ENCODE measurements at places on chromosomes 5 and 9. TPM values are rescaled to one million over a fixed set of nuclear protein-coding genes. Genes with fewer than 3 reads are reported as not detected.

DNA sequence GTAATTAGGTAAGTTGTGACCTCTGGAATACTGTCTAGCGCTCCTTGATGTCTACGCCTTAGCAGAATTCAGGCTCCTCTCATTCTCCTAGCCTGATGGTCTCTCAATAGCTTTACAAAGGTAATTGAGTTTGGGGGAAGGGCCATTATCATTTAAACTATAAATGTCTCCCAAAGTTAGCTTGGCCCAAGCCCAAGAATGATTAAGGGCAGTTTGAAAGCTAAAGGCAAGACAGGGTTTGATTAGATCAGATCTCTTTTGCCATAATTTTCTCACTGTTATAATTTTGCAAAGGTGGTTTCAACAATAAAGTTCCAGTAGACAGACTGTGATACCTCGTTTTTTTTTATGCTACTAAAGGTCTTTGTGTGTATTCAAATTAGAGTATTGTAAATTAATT lies 3.7 kb upstream of the SLC30A5 start:
- DNase-seq: no peak

GRCh38 chr9:120913647-120914264 lies 12.8 kb downstream of the TRAF1 start:
- no peak for DNase-seq

- no peak for DNase-seq
These were observed 117.5 kb downstream of the SLC1A3 start for GRCh38 chr5:36723912-36724311.

DNA sequence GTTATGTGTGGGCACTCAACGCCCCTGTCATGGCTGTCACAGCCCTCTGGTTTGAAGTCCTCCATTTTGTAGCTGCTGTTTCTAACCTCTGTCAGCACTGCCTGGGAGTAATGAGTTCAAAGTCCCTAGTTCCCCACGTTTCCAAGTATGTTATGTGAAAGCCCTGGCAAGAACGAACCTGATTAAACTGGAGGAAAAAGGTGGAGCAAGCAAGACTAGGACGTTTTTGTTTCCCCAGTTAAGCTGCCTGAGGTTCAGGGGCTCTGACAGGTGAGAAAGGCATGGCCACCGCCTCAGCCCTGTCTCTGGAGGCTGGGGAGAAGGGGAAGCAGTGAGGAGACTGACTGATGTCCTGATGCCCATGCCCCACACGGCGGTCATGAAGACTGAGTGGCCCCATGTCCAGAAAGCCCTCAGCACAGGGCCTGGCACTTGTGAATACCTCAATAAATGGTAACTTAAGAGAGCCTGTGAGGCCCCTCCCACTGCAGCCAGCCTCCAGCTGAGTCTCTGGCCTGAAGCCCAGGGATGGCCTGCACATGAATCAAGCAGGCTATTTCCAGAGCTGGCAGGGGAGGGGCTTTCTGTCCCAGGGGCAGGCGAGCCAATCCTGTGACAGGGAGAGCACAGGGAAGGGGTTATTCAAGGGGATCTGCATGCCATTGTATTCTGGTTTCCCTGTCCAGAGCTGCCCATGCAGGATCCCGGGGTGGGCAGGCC lies 61.8 kb downstream of the PFDN1 start:
- DNase-seq: peak; percentile 92

DNA sequence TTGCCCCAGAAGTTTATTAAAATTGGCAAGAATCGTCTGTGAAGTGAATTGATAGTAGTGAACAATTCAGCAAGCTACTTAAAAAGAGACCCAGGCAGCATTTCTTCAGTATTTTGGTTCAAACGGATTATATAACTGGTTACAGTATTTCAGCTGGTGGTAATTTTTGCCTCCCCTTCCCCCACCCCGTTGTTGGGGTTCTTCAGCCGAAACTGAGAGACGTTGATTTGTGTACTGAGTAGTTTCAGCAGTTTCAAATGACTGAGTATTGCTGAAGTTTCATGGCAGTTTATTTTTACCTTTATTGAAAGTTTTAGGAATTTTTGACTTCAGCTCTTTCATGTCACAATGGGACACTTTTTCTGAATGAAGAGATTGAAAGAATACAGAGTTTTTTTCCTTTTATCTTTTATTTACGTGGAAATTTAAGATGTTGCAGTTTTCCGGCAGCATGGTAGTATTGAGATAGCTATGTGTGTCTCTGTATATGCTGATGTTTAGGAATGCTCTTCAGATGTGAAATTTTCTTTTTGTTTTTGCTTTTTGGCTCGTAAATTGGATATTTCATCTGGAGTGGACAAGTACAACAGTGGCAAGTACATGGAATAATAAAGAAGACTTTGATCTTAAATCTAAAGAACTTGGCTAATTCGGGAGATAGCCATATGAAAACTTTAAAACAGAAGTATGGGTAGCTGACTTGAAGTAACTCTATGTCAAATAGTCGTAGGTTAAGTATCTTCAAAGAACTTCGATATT lies 1.9 kb downstream of the GPBP1 start:
- DNase-seq: peak; percentile 46

- DNase-seq: no peak
These were observed 31.9 kb upstream of the ATP6V1G1 start for GRCh38 chr9:114555696-114556095.

DNA sequence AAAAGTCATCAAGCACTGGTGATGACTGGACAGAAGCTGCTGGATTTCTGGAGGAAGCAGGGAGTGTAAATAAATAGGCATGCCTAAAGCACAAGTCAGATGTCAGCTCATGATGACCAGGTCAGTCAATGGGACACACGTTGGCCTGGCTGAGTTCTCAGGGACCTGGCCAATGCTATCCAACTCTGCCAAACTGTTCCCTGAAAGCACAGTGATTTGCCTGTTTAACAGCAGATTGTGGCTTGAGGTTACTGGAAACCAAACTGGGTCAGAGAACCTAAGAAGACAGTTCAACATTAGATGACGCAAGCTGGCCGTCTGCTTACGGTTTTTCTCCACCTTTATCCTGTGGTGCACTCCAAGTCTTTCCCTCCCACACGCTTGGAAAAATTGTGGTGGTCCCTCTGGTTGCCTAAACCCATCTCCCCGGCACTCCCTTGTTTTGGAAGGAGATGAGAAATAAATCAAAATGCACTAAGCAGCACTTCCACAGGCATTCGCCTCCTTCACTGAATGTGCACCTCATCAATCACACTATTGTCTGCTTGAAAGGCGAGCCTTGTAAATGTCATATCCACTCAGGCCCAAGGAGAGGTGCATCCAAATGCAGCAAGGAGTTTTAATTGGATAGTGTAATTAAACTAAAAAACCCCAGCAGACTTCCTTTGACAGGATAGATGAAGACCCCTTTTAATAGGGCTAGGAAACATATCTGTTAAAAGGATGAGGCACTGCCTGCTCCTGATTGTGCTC lies 199.4 kb downstream of the GAPVD1 start:
- peak; percentile 95 for DNase-seq

- peak; percentile 74 for DNase-seq
These were observed 8.2 kb upstream of the EPB41L4B start for GRCh38 chr9:109328978-109329637.

DNA sequence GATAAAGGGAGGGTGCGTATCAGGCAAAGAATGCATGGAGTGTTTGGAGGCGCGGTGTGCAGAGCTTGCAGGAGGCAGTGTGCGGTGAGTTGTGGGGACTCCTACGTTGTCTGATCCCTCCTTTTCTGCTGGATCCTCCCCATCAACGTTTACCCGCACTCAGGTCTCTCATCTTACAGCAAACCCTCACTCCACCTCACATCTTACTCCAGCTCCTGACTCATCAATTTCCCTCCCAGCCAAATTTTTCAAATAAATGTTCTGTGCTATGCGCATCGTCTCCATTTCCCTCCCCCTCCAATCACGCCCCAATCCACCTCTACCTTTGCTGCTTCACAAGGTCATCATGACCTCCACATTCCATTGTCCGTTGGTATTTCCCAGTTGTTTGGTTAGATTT lies 138.9 kb upstream of the KLF4 start:
- no peak for DNase-seq

GRCh38 chr9:101486693-101487442 lies 46.8 kb upstream of the RNF20 start:
- DNase-seq: peak; percentile 74

DNA sequence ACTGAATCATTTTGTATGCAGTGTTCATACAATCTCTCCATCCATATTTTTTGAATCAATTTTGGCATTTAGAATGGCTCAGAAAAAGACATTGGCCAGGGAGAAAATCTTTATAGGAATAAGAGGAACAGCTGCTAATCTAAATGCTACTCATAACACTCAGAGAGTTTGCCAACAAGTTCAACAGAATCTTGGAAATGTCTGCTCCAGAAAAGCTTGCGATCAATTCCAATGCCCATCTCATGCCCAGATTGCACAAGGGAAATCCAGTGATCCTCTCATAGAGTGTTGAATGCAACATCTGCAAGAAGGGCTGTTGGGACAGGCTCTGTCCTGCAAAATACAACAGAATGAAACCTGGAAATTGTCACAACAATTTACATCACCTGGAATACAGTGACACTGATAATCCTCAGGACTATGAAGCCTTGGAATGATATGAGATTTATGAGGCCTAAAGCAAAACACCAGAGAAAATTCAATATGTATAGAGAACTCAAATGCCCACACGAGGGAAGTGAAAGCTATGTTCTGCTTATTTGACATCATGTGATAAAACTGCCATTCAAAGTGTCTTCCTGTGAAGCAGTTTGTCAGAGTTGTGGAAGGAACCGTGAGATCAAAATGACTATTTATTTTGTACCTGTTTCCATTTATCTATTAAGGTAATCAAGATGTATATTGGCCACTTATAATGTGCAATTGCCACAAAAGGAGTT lies 190.1 kb downstream of the PARP8 start:
- no peak for DNase-seq

GRCh38 chr5:108003178-108003577 lies 332.4 kb upstream of the EFNA5 start:
- DNase-seq: peak; percentile 85

DNA sequence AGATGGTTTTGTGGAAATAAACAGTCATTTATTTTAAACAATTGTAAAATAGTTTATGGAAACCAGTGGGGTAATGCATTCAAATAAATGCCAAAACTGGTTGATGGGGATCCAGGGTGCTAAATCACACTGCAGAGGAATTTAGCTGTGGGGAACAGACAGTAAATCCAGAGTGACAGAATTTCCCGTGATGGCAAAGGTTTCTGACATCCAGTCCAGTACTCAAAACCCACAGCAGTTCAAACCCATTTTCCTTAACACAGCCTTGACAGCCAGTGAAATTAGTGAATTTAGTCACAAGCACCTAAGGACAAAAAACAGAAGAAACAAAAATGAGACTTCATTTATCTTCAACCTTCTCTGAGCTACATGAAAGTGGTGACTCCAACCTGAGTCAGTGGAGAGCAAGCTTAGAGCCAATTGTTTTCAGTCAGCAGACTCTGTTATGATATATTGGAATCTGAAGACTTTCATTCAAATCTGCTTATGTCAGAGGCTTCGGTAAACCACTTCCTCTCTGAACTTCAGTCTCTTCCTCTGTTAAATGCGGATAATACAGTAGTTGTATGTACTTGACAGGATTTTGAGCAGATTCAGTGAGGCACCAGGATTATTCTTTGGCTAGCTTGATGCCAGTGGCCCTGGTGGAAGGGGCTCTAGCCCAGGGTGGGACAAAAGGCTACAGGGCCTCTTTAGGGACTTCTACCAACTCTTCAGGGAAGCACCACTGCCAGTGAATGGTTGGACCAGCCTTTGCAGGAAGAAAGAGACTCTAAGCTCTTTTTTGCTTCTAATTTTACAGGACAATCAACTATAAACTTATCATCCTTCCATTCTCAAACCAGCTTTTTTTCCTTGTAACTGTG lies 185.3 kb downstream of the MAPKAP1 start:
- peak; percentile 98 for DNase-seq

DNA sequence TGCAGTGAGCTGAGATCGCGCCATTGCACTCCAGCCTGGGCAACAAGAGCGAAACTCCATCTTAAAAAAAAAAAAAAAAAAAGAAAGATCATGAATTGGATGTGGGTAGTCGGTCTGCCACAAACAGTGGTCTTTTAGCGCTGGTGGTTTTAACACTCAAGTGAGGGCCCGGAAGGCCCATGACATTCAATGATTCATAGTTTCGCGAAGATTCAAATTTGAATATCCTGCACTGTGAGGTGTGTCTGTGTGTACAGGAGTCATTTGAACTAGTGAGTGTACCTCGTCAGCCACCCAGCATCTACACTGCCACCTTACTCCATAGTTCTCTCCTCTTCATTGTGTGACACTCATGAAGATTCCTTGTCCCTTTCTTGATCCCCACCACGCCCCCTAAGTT lies 41.3 kb downstream of the CFAP77 start:
- no peak for DNase-seq

DNA sequence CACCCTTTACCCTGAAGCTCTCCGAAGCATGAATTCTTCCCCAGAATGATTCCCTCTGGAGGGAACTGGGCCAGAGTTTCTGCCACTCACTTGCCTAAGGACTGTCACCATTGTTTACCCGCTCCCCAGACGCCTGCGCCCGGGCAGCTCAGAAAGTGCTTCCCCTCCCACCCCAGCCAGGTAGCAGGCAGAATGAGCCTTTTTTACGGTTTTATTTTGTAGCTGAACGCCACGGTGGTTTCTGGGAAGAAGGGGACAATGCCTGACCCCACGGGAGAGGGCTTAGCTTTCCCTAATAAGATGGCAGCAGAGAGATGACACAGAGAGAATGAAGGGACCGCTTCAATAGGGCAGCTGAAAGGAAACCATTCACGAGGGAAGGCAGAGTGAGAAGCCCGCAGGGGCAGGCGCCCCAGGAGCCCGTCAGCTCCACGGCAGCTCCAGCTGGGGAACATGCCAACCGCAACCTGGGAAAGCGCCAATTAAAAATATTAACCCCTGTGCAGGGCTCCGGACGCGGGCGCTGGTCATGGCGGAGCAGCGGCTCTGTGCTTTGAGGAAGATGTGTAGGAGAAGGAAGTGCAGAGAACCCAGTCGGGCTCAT lies 20.4 kb upstream of the NTNG2 start:
- DNase-seq: peak; percentile 70

- no peak for DNase-seq
These were observed 41.7 kb upstream of the SLC9A3 start for GRCh38 chr5:565782-566440.

GRCh38 chr9:95447660-95448420 lies 68.9 kb downstream of the PTCH1 start:
- DNase-seq: no peak

- peak; percentile 37 for DNase-seq
These were observed 374.9 kb downstream of the MAT2B start for GRCh38 chr5:163880302-163880701.

- DNase-seq: peak; percentile 46
These were observed 74.7 kb downstream of the PIK3R1 start for GRCh38 chr5:68290260-68290674.

GRCh38 chr5:149517461-149518122 lies 33.6 kb downstream of the CSNK1A1 start:
- DNase-seq: no peak

PCDHB10 gene
- total RNA-seq: 1.3 TPM

ADRB2 gene
- 8.0 TPM for total RNA-seq

SLC6A19 gene
- total RNA-seq: not detected

PDLIM4 gene
- total RNA-seq: 25.0 TPM

PCDHA4 gene
- total RNA-seq: not detected

SKIC3 gene
- total RNA-seq: 36.8 TPM

PCDHB8 gene
- 3.8 TPM for total RNA-seq

GCNT4 gene
- total RNA-seq: 0.79 TPM

FOXI1 gene
- total RNA-seq: not detected

TLR4 gene
- 12.5 TPM for total RNA-seq

All from M059J (cell line).